ENCODE measurements at places on chromosomes 12 and 14.

GRCh38 chr12:24206621-24207020, 257.2 kb upstream of the SOX5 start:
- no peak for DNase-seq

DNA sequence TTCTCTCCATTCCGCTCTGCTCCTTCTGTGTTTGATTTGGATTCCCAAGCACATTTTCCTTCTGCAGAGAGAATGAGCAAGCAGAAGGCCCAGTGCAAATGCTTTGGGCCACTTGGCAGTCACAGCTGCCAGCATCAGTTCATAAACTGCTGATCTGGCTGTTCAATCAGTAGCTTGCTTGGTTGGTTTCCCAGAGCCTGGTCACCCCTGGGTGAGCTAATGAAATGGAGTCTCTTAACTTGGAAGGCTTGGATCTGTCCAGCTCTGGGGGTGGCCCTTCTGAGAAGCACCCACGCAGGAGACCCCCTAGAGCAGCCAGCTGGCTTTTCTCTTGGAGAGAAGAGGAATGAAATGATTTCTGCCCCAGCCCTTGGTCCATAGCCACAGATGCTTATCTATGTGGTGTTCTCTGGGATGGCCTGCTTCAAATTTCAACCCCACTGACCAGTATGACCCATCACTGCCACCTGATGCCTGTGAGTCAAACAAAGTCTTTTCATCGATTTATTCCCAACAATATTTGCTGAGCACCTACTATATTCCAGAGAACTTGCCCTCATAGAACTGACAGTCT, 30.3 kb downstream of the FAIM2 start:
- DNase-seq, result no peak

DNA sequence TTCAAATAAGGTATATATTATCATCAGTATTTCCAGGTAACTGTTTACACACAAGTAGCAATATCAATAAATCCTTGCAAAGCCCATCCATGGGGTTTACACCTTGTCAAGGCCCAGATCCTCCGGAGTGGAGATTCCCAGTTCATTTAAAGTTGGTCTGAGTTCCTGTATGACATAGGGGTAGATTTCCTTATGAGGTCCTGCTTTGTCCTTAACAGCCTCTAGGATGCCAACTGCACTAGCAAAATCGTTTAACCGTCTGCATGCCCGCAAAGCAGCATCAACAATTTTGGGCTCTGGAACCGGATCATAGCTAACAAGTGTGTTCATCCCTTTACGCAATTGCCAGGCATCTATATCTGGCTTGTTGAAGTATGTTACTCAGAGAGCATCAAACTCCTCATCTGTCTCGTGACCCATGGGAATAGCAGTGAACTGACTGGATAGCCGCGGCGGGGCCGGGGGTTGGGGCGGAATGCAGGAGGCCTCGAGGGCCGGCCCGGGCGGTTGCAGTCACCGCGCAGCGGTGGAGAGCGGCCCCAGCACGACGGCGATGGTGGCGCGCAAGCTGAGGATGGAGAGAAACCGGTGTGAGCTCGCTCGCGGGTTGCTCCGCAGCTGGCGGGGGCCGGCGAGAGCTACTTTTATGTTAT, 30.6 kb upstream of the FBXO34 start:
- peak; percentile 42 for DNase-seq

DNA sequence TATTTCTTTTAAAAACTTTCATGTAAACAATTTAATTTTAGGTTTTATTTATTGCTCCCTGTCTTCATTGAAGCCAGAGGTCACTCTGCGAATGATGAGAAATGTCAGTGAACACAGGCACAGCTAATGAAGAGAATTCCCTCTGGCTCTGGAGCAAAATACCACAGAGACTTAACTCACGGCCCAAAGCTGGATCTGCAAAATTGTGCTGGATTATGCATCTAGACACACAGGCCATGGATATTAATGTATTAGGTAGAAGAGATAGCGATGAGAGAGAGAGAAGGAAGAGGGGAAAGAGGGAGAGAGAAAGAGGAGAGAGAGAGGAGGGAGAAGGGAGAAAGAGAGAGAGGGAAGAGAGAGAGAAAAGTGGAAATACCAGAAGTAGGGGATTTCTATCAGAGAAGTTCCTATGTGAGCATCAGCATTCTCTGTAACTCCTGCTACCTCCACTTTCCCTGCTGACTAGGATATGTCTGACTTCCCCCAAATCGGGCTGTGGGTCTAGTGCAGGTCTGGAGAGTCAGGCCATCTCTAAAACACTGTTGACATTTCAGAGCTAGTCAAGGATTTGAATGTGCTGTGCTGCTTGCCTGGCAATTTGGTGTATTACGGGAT, 3.7 kb downstream of the ARHGDIB start:
- no peak for DNase-seq

GRCh38 chr12:64621257-64621942, 11.1 kb downstream of the RASSF3 start:
- DNase-seq, result peak; percentile 53

DNA sequence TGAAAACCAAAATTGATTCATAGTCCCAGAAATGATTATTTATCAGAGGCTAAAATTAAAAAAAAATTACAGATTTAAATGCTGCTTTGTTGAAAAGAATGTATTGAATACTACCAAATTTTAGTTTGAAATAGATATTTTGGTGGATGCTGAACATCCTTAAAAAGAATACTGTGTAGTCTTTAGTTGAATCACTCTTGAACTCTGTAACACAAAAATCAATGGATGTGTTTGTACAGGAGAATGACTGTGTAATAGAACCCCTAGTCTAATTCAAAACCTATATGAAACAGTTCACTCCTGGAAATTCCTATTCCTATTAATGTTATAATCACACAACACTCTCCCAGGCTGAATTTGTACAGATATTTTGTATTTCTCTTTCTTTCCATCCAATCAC, 1.5 kb upstream of the TSPAN8 start:
- DNase-seq, result no peak

DNA sequence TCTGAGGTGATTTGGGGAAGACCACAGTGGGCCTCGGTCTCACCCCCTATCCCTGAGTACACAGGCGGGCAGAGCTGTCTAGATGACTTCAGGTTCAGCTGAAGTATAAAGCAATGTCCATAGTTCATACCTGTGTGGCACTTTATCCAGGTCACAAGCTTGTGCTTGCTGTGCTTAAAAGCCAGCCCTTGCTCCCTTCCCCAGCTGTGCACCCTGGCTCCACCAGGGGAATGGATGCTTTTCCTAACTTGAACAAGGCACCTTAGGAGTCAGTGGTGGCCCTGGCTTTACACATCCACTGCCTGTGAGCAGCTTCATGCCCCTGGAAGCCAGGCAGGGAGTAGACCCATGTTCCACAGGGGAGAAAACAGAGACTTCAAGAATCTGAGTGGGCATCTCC, 5.5 kb downstream of the CARMIL3 start:
- DNase-seq, result no peak

GRCh38 chr14:66944872-66945271, 244.4 kb upstream of the GARIN2 start:
- peak; percentile 35 for DNase-seq

- DNase-seq, result no peak
These were observed 259.6 kb upstream of the TMTC1 start for GRCh38 chr12:30043151-30043847.

GRCh38 chr12:79874665-79875064, 60.2 kb downstream of the PPP1R12A start:
- DNase-seq, result no peak

GRCh38 chr12:46661110-46661845, 164.5 kb downstream of the SLC38A4 start:
- DNase-seq, result peak; percentile 86
